ENCODE measurements at places on chromosomes 16 and 17. TPM values are rescaled to one million over a fixed set of nuclear protein-coding genes. Genes with fewer than 3 reads are reported as not detected.

HSPB9 gene
- total RNA-seq, result 0.40 TPM

- no peak for DNase-seq
Measured at GRCh38 chr17:2084766-2085647, 30.1 kb downstream of the HIC1 start.

KRT31 gene
- not detected for total RNA-seq

RPRML gene
- 1.6 TPM for total RNA-seq

- DNase-seq, result no peak
Measured at GRCh38 chr16:22355487-22355908, 18.9 kb downstream of the CDR2 start.

RGS11 gene
- 1.9 TPM for total RNA-seq

DNA sequence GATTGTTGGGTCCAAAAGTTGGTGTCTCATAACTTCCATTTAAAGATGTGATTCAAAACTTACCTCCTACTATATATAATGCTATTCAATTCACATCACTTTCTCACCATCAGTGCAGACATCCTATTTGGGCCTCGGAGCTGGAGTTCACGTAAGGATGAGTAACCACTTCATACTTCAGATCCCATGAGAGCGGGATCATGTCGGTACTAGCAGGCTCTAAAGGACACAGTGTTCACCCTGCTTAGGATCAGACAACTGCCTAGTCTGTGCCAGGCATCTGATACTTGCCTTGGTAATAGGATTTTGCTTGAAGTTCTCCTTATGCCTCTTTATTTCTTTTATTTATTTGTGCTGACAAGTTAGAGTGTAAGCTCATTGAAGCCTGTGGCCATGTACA is 39.5 kb downstream of the RBFOX1 start:
- no peak for DNase-seq

- no peak for DNase-seq
Measured at GRCh38 chr16:65415460-65415859, 293.6 kb upstream of the CDH11 start.

GRCh38 chr17:17849147-17849820 is 12.5 kb upstream of the SREBF1 start:
- no peak for DNase-seq

DNA sequence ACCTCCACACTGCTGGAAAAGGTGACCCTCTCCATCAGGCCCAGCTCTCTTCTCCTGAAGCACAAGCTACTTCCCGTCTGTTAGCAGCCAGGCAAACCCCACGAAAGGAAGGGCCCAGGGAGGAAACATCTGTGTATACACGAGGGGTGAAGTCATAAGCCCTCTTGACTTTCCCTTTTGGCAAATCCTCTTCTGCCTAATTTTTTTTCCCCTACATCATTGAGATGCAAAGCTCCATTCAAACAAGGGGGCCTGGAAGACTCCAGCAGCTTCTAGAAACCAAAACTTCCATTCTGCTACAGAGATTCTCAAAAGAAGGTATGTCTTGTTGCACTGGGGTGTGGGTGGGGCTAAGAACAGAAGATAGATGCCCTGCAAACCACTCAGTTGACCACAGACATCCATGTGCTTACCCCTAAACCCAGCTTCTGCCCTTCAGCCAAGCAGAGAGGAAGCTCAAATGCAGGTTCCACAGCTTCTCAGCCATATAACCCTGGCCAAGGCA is 145.6 kb upstream of the RCVRN start:
- no peak for DNase-seq

KCNAB3 gene
- total RNA-seq, result 19.9 TPM

GRCh38 chr17:41522301-41523224 is 3.9 kb upstream of the KRT15 start:
- DNase-seq, result no peak

GRCh38 chr16:318628-319027 is 33.9 kb downstream of the AXIN1 start:
- peak; percentile 15 for DNase-seq

TBC1D16 gene
- 96.2 TPM for total RNA-seq

GRCh38 chr17:72654706-72655105 is 437.8 kb downstream of the SLC39A11 start:
- DNase-seq, result no peak

All from neural crest cell (in vitro differentiated cells).